Suprapubic skin (tissue), 4 donors: ENCODE measurements at places on chromosomes 7 and 10. TPM values are rescaled to one million over a fixed set of nuclear protein-coding genes. Genes with fewer than 3 reads are reported as not detected.

Gene GPR15LG
- total RNA-seq = 6.9 TPM

Gene GALNT11
- total RNA-seq = 48.6 TPM

Gene TMEM229A
- not detected for total RNA-seq

- no peak for DNase-seq
These were observed 6.6 kb upstream of the VIPR2 start for GRCh38 chr7:159151231-159151630.

- DNase-seq = no peak
These were observed 889 bp upstream of the SEMA3A start for GRCh38 chr7:84195295-84196060.

DNA sequence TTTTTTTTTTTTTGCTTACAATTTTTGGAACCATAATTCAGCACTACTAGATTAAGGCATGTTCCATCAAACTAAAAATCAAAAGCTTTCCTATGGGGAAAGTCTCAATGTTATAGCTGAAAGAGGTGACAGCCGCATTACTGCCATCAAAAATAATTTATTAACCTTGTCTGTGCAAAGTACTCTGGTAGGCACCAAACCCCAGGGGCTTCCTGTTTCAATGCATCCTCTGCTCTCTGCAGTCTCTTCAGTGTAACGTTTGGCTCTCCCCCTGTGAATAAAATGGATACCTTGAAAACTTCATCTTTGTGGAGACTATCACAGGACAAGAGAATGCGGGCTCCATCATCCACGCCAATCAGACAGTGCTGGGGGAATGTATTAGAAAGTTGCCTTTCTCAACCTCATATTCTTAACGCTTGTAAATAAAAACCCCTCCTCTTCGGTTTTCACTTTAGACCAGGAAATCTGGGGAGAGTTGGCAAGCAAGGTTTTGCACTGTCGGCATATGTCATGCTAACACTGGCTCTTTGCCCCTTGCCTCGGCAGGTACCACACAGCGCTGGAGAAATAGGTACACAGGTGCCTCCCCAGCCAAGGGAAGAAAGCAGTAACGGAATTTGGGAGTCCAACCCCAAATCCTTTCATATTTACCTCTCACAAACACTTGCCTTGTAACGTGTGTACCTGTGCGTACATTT lies 1.6 kb upstream of the NRG3 start:
- DNase-seq = no peak

- DNase-seq = no peak
These were observed 5.7 kb downstream of the ZNF22 start for GRCh38 chr10:45006276-45007030.

- no peak for DNase-seq
These were observed 32.5 kb downstream of the ARHGAP22 start for GRCh38 chr10:48572414-48572813.

DNA sequence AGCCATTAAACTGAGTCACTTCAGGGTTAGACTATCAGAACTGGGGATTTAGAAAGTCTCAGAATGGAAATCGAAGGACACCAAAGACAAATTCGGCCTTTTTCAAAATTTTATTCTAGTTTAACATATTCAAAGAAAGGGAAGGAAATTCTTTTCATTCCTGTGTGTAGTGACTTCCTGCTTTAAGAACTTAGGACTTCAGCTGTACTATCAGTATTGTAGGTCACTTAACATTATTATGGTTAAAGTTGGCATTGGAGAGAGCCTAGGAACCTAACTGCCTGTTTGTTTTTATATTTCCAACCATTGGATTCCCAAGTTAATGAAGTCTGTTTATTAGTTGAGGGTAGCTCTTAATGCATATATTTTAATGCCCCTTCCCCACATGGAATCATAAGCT lies 63.7 kb downstream of the PTEN start:
- DNase-seq = no peak

- DNase-seq = no peak
These were observed 97.5 kb downstream of the TCF7L2 start for GRCh38 chr10:113047605-113047962.

- no peak for DNase-seq
These were observed 303.5 kb upstream of the BMPER start for GRCh38 chr7:33601884-33602283.
